Activated CD4-positive, alpha-beta memory T cell treated with anti-CD3 and anti-CD28 coated beads, Interleukin-2, amount 10 ng/mL, durations not matched to agents 7 days and 5 days (primary cell): ENCODE measurements at places on chromosomes 1 and 21. TPM values are rescaled to one million over a fixed set of nuclear protein-coding genes. Genes with fewer than 3 reads are reported as not detected.

The RHD gene
- not detected for total RNA-seq

DNA sequence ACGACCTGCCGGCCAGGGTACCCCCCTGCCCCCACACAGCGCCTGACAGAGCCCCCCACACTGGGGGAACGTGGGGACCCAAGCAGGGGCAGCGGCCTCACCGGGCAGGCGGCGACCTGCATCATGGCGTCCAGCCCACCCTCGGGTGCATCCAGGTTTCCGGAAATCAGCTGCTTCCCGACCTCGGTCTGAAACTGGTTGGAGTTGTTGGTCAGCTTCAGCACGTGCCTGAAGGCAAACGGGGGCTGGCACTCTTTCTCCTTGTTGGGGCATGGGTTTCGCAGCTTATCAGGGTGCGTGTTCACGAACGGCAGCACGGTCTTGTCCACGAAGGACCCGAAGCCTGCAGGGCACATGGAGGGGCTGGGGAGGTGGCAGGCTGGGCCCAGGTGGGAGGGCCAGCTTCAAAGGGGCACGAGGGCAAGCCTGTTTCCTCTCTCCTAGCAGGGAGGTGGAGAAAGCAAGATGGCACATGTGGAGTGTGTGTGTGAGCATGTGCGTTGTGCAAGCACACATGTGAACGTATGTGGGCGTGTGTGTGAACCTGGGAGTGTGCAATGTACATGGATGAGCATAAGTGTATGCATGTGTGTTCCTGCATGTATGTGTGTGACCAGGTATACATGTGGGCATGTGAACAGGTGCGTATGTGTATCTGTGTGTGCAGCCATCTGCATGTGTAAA lies 19.2 kb downstream of the ITGB2 start:
- peaks cover 17% of the 10 kb centered on the region for H3K4me1 ChIP-seq
- peaks cover 82% of the 10 kb centered on the region for H3K36me3 ChIP-seq
- no peaks in the 10 kb centered on the region for H3K27me3 ChIP-seq
- no peak for DNase-seq

GRCh38 chr1:62377043-62377562 lies 57.9 kb upstream of the KANK4 start:
- DNase-seq, result no peak
- H3K4me3 ChIP-seq, result no peak overlapping the region
- H3K36me3 ChIP-seq, result no peaks in the 10 kb centered on the region
- peaks cover 2% of the 10 kb centered on the region for H3K27me3 ChIP-seq

DNA sequence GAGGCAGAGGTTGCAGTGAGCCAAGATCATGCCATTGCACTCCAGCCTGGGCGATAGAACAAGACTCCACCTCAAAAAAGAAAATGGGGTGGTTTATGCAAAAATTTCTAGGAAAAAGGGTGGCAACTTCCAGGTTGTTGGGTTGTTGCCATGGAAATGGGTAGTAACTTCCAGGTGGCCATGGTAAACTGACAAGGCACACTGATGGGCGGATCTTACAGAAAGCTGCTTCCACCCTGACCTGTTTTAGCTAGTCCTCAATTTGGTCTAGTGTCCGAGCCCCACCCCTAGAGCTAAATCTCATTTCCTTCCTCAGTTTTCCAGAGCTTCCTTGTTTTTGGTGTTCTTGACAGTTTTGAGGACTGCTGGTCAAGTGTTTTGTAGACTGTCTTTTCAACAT lies 13.6 kb downstream of the KLHDC7A start:
- DNase-seq, result no peak
- H3K36me3 ChIP-seq, result no peaks in the 10 kb centered on the region
- H3K4me1 ChIP-seq, result peaks cover 4% of the 10 kb centered on the region
- no peak overlapping the region for H3K4me3 ChIP-seq
- H3K27ac ChIP-seq, result no peak overlapping the region
- peaks cover 2% of the 10 kb centered on the region for H3K27me3 ChIP-seq

DNA sequence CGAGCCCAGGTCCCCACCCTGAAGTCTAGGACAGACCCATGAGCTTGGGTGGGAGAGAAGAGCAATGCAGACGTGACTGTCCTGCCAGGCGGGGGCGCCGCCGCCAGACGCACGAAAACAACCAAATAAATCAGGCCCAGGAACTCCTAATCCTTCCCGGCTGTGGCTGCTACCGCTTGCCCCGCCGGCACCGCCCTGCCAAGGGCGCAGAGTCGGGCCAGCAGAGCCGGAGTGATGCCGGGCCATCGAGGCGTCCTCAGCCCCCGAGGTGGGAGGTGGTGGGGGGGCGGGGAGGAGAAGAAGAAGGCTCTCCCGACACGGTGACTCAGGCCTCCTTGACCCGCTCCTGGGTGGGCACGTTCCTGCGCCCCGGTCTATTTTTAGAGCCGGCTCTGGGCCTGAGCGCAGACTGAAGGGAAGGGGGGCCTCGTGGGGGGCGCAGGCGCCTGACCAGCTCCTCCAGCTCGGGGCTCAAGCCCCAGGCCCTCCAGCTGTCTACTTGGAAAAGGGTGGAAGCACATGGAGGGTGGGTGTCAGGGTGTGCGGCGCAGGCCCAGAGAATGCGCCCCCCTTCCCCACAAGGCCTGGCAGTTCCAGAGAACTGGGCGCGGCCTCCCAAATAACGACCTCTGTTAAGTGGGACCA lies 10.7 kb upstream of the COL16A1 start:
- peaks cover 69% of the 10 kb centered on the region for H3K27me3 ChIP-seq
- H3K4me1 ChIP-seq, result peaks cover 13% of the 10 kb centered on the region
- H3K36me3 ChIP-seq, result no peaks in the 10 kb centered on the region
- H3K4me3 ChIP-seq, result peak overlapping the region; percentile 25
